IPS DF 19.7 (cell line): ENCODE measurements at places on chromosomes 13 and 19.

- no peak for DNase-seq
These were observed 45.6 kb downstream of the ANKRD10 start for GRCh38 chr13:110869231-110869804.

GRCh38 chr13:40558656-40559055 is 107.8 kb downstream of the FOXO1 start:
- no peak for DNase-seq

DNA sequence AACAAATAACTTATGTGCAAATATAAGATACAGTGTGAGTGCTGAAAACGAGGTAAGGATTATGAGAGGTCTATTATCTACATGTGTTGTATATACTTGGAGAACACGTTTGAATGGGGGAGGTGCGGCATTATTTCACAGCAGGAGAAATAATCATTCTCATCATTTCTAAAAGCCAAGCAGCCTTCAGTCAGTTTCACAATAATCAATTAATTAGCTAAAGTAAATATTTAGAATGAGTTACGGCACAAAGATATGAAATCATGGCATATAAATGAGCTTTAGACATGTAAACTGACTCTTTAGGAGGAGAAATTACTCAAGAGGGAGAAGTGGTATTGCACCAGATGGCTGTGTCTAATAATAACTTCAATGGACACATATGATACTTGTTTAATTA is 366.6 kb downstream of the DNAJC15 start:
- DNase-seq = no peak

DNA sequence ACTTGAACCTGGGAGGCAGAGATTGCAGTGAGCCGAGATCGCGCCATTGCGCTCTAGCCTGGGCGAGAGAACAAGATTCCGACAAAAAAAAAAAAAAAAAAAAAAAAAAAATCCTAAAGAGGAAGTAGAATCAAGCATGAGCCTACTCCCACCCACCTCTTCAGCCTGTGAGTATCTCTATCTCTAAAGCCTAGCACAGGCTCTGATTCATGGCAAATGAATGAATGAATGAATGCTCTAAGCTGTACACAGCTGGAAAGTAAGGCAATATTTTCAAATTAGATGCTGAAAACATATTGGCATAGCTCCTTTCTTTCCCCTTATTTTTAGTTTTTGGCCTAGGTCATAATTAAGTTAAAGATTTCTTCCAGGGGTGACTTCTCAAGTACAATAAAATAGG is 35.7 kb upstream of the FAM216B start:
- DNase-seq = no peak

GRCh38 chr19:10093295-10094186 is 7.4 kb downstream of the SHFL start:
- no peak for DNase-seq

GRCh38 chr19:6769006-6769619 is 1.9 kb upstream of the SH2D3A start:
- DNase-seq = no peak

GRCh38 chr19:10105509-10106099 is 558 bp upstream of the PPAN start:
- DNase-seq = no peak

GRCh38 chr13:76038920-76039716 is 403.0 kb downstream of the LMO7 start:
- no peak for DNase-seq

- DNase-seq = peak; percentile 52
These were observed 11.5 kb downstream of the S1PR2 start for GRCh38 chr19:10219678-10220077.

DNA sequence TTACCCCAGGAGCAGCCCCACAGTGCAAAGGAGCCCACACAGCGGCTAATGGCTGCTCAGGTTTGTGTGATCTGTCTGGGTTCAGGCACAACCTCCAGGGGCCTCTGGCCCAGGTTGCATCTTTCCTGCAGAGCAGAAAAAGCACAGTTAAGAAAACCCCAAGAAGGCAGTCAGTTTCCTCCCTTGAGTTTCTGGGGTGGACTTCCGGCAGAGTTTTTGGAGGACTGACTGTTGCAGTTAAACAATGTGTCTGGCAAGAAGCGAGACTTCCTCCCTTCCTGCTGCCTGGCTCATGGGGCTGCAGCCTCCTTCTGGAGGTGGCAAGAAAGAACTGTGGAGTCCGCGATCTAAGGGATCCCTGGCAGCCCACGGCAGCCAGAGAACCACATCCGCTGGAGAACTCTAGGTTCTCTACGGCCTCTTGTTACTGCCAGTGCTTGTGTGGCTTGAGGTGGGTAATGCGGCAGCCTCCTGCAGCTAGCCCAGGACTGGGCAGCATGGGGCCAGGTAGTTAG is 114.4 kb downstream of the ZDHHC20 start:
- DNase-seq = no peak

- no peak for DNase-seq
These were observed 964 bp downstream of the SPINT2 start for GRCh38 chr19:38265213-38265861.

- no peak for DNase-seq
These were observed 2236.5 kb downstream of the PCDH9 start for GRCh38 chr13:64993514-64994164.

- no peak for DNase-seq
These were observed 45.0 kb downstream of the ZNF85 start for GRCh38 chr19:20968092-20968491.

- no peak for DNase-seq
These were observed 1.7 kb downstream of the MYO1F start for GRCh38 chr19:8575467-8575997.

DNA sequence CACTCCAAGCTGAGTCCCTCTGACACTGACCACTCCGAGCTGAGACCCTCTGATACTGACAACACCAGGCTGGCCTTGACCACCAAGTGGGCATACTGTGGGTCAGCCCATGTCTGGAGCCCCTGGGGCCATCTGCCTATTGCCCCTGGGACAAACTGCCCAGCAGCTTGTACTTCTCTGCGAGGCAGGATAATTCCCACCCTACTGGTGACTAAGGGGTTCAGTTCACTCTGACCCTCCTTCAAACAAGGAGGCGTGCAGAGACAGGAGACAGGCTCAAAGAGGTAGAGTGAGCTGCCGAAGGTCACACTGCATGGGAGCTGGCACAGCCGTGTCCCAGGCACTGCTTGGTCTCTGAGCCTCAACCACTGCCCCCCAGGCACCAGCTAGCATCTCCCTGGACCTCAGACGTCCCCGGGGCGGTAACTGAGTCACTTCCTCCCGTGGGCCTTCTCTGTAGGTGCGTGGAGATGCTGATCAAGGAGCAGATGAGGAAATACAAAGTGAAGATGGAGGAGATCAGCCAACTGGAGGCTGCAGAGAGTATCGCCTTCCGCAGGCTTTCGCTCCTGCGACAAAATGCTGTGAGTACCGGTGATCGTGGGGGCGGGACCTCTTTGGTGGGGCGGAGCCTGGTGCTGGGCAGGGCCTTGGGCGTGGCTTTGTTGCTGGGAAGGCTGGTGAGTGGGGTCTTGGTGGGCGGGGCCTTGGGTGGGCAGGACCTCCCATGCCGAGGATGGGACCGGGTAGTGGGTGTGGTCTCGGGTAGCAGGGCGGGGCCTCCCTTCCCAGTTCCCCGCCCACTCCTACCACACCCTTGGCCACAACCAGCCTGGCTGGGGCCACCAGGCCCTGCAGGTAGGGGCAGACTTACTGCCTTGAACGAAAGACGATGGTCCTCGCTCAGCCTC is 5.8 kb upstream of the USE1 start:
- DNase-seq = peak; percentile 70

GRCh38 chr19:46049597-46049996 is 8.8 kb upstream of the IGFL4 start:
- DNase-seq = peak; percentile 56

- no peak for DNase-seq
These were observed 753.6 kb downstream of the LIG4 start for GRCh38 chr13:107461751-107462150.

- DNase-seq = no peak
These were observed 52.2 kb downstream of the GATAD2A start for GRCh38 chr19:19457671-19458070.
